ENCODE measurements at places on chromosomes 12 and 14.

DNA sequence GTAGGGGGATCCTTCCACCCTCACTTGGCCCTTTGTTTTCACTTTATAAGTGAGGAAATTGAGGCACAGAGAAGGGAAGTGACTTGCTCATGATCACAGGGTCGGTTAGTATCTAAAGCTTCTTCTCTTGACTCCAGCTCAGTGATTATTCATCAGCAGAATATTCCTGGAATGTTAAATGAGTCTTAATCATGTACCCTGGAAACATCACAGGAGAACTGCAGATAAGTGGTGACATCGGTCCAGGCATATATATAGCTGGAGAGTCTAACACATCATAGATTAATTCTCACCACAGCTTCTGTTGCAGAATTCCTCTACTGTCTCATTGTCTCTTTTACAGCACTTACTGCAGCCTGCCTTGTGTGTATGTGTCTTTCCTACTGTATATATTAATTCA is 69.9 kb downstream of the PAH start:
- no peak for DNase-seq

DNA sequence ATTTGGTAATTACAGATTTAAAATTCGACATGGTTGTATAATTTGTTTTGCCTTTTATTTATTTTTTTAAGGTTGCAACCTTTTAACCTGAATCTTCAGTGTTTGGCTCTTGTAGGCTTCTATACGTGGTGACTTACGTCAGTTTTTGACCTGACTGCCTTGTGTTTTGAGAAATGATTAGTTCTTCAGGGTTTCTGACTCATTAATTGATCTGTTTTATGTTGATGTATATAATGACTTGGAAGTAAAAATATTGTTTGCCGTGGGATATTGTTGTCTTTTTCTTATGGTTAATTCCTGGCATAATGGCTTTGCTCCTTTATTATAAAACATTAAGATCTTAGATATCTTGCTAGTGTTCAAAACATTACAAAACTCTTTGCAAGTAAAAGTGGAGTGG is 2.5 kb downstream of the RASSF8 start:
- no peak for DNase-seq

- no peak for DNase-seq
These were observed 64.6 kb downstream of the ANO4 start for GRCh38 chr12:100859063-100859627.

GRCh38 chr12:94618995-94619695 is 31.2 kb downstream of the TMCC3 start:
- no peak for DNase-seq

DNA sequence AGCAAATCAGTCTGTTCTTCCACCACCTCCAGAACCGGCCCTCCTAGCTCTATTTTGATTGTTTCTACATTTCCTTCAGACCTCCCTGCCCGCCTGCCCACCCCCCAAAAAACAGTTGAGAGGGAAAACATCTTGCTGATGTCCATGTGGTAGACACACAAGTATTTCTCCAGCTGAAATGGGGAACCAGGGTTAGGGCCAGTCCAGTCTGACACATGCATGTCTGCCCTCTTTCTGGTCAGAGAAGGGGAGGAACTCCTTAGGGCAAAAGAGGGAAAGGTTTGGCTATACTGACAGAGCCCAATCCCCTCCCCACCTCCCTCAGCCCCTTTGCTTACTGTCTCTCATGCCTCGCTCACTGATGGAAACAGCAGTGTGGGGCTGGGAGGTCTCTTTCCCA is 3.4 kb downstream of the CD9 start:
- no peak for DNase-seq

GRCh38 chr12:116443821-116444589 is 115.2 kb upstream of the MAP1LC3B2 start:
- no peak for DNase-seq

GRCh38 chr14:80427101-80427500 is 215.8 kb upstream of the DIO2 start:
- no peak for DNase-seq

DNA sequence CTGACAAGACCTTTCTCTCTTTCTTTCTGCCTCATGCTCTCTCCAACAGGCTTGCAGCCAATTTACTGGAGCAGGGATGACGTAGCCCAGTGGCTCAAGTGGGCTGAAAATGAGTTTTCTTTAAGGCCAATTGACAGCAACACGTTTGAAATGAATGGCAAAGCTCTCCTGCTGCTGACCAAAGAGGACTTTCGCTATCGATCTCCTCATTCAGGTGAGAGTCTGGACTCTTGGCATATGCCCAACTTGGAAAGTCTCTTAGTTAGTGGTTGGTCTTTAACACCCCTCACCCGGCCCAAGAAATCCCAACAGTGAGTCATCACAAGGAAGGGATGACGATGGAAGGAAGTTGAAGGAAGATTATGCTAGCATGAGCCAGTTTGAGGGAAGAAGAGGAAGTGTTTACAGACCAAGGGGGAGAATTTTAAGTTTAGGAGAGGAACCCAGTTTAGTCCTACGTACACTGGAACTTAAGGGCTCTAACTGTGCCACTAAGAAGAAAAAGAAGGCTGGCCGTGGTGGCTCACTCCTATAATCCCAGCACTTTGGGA is 189.7 kb downstream of the ETV6 start:
- peak; percentile 73 for DNase-seq

GRCh38 chr14:90093942-90094595 is 32.3 kb downstream of the KCNK13 start:
- peak; percentile 16 for DNase-seq

DNA sequence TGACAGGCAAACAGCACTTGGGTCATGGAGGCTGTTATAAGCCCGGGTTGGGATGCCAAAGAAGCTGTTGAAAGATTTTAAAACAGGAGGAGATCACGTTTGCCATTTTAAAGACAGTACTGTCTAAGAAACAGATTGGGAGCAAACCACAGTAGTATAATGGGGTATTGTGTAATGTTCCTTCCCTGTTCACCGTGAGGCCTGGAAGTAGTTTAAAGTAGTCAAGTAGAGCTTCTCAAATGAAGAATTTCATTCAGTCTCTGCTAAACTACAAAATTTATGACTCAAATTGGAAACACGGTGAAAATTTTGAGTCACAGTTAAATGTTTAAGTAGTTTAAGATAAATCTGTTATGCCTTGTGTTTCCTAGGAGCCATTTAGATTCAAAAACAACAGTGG is 35.8 kb downstream of the ATP2A2 start:
- DNase-seq = peak; percentile 53

DNA sequence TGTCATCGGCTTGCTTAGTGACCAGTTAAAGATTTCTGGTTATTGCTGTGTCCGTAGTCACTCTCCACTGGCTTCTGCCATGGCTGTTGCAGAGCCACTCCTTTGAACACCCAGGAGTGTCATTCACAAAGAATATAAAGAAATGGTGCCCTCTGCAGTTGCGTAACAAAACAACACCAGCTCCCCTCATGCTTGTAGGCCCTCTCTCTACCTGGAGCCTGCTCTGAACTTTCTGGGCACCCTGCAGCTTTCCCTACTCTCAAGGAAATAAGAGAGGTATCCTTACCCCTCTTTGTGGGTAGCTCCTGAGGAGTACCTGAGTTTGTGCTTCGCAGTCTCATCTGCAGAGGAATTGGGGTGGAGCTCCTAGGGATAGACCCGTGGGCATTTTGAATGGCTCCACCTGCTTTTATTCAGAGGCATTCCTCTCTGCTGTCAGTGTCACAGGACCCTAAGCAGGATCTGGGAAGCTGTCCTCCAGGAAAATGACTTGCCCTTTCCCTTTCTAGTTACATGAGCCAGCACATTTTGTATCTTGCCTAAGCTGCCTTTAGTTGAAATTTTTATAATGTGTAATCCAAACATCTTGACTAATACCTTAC is 97.2 kb upstream of the TMEM260 start:
- DNase-seq = peak; percentile 7

DNA sequence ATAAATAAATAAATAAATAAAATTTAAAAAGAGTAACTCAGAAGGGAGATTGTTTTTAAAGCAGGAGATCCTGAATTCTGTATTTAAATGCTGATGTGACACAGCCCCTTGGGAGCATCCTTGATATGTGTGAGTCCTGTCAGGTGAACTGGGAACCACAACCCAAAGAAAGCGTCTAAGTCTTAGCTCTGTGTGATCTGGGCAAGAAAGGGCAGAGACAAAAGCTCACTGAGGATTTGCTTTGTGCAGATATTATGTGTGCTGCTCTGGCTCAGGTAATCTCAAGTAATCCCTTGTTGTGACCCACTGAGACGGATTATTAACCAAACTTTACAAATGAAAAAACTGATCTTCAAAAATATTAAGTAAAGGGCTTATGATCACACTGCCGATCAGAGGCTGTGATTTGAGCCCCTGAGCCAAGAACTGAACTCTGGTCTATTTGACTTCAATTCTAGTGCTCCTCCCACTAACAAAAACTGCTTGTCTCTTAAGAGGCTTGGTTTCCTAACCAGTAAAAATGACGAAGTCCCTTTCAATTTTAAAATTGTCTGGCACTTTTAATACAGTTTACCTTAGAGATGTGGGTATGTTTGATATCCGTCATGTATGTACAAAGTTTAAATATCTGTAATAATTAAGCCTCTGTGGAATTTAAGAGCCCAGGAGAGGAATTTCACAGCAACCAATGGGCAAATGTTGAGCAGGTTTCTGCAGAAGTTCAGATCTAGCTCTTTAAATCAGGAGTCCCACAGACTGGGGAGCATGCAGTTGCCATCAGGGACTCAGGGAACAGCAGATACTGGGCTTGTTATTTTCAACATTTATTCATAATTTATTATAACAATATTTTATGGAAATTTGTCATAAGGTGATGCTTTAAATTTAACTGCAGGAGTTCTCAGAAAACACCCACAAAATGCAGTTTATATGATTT is 46.1 kb downstream of the CPM start:
- DNase-seq = no peak

DNA sequence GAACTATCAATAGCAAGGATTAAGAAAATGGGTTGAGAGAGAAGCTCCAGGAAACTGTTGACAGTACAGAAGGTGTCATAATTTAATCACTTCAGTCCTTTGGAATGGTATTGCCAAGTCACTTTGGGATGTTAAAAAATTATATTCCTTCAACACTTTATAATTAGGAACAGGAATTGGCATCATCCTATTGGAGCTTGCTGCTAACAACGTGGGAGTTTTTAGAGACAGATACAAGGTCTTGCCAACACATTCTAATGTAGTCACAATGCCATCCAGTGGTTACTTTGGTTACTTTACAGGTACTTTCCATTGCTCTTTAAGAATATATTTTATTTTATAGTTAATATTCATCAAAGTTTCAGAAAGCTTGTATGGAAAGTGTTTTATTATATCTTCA is 310.1 kb downstream of the SYT1 start:
- no peak for DNase-seq

GRCh38 chr12:70213707-70214106 is 29.5 kb upstream of the CNOT2 start:
- no peak for DNase-seq

GRCh38 chr14:101810897-101811621 is 49.5 kb downstream of the PPP2R5C start:
- DNase-seq = no peak

DNA sequence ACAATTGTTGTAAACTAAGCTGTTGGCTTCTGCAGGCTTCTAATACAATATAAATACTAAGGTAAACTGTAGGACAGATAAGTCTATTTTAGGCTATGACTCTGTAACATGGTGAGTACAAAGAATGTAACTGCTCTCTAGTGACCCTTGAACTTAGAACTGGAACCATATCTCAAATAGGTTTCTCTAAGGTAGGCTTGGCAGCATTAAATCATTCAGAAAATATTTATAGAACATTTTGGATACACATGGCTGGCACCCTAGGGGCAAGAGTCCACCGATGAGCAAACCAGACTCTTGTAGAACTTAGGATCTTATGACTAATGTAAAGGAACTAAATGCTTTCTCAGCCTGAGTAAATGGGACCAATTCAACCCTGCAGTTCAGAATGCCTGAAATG is 19.4 kb upstream of the SLC25A3 start:
- DNase-seq = no peak

- DNase-seq = no peak
These were observed 159.9 kb upstream of the SRRM4 start for GRCh38 chr12:118821386-118821925.

- DNase-seq = no peak
These were observed 22.8 kb upstream of the ACTR10 start for GRCh38 chr14:58177125-58177524.

DNA sequence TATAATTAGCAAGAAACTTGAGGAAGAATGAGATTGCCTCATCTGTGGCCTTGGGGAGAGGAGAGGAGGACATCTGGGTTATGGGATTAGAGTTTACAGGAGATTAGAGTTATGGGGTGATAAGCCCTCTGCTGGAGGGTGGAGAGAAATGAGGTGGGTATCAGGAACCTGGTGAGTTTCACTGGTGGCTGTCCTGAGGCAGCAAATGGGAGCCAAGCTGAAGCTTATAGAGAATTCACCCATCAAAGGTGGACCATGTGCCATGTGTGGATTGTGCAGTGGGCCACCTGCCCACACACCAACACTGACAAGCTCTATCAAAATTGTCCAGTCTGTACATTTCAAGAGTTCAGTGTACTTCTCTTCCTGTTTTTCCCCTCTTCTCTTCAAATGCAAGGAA is 135.3 kb downstream of the AEBP2 start:
- DNase-seq = peak; percentile 1

- no peak for DNase-seq
These were observed 1666.7 kb upstream of the FLRT2 start for GRCh38 chr14:83863042-83863774.

DNA sequence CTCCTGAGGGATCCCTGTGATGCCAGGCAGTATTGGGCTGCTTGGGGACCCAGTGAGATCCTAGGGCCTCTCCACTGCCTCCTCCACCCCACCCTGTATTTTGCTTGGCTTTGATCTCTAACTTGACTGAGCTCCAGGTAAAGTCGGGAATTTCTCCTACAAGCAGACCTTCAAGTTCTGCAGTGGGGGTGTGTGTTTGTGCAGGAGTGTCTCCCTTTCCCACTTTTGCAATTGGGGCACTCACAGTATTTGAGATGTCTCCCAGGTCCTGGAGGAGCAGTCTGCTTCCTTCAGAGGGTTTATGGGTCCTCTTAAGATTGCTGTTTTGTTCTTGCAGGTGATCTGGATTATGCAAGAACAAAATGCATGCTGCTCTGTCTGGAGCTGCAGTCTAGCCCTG is 68.9 kb downstream of the ALG10B start:
- no peak for DNase-seq

GRCh38 chr12:48985475-48985897 is 7.4 kb downstream of the WNT1 start:
- no peak for DNase-seq

DNA sequence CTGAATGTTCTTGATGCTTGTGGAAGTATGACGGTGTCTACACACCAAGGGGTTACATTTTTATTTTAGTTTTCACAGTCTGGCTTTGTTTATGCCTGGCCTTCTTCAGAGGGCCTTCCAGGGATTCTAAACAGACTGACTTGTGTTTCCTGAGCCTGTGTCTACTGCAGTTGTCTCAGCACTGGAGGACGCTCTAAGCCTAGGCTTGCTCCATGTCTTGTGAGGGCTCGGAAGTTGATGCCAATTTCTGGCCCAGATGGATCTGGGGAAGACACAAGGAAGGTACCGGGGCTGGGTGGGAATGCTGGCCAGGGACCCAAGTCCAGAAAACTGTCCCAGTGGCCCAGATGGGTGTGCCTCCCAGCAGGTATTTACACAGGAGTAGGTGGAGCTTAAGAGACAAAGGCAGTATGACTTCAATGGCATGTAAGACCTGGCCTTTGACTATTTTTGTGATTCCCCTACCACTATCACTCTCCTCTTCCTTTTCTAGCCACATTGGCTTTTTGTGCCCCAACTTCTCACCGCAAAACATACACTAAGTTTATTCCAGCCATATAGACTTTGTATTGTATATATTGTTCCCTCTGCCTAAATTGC is 56.9 kb downstream of the GPR137C start:
- DNase-seq = no peak

- no peak for DNase-seq
These were observed 85.9 kb upstream of the REP15 start for GRCh38 chr12:27610374-27610773.

GRCh38 chr14:96136371-96137005 is 68.2 kb upstream of the BDKRB2 start:
- DNase-seq = no peak
